Neural progenitor cell (in vitro differentiated cells): ENCODE measurements at places on chromosomes 13 and 19. TPM values are rescaled to one million over a fixed set of nuclear protein-coding genes. Genes with fewer than 3 reads are reported as not detected.

ZNF846 gene
- total RNA-seq = 13.1 and 18.0 TPM in 2 replicates

IRF3 gene
- total RNA-seq = 29.5 and 65.1 TPM in 2 replicates

ARID3A gene
- total RNA-seq = 25.5 and 68.7 TPM in 2 replicates

MYBPC2 gene
- total RNA-seq = 0.65 and 0.77 TPM in 2 replicates

KLK3 gene
- not detected in 2 replicates for total RNA-seq

LAIR1 gene
- total RNA-seq = not detected in 2 replicates

LSM4 gene
- total RNA-seq = 440 and 768 TPM in 2 replicates

IL4I1 gene
- total RNA-seq = 0.56 TPM in 1 of 2 replicates, not detected in the other

ZNF320 gene
- total RNA-seq = 30.1 and 35.5 TPM in 2 replicates

SIGLEC8 gene
- total RNA-seq = not detected in 2 replicates

SHC2 gene
- 3.2 and 15.9 TPM in 2 replicates for total RNA-seq

UBE2L5 gene
- total RNA-seq = not detected in 2 replicates

ZNF229 gene
- total RNA-seq = 8.4 and 11.2 TPM in 2 replicates

APC2 gene
- 1.3 and 12.2 TPM in 2 replicates for total RNA-seq

POU4F1 gene
- total RNA-seq = 1.6 and 2.0 TPM in 2 replicates

CNFN gene
- total RNA-seq = 2.9 and 3.2 TPM in 2 replicates

FBXL3 gene
- total RNA-seq = 21.3 and 25.5 TPM in 2 replicates

ANKRD24 gene
- total RNA-seq = 0.15 and 2.3 TPM in 2 replicates

ZNF285 gene
- 7.1 and 16.6 TPM in 2 replicates for total RNA-seq

ZNF726 gene
- 0.31 TPM in 1 of 2 replicates, not detected in the other for total RNA-seq

ZNF30 gene
- total RNA-seq = 7.6 and 10.3 TPM in 2 replicates

CD33 gene
- total RNA-seq = not detected in 2 replicates

PLPP2 gene
- 2.5 TPM in 1 of 2 replicates, not detected in the other for total RNA-seq

OR7C1 gene
- not detected in 2 replicates for total RNA-seq

STARD13 gene
- 2.0 and 3.1 TPM in 2 replicates for total RNA-seq

C2CD4C gene
- 2.3 and 18.6 TPM in 2 replicates for total RNA-seq

PODNL1 gene
- total RNA-seq = 1.9 TPM in 1 of 2 replicates, not detected in the other

SWSAP1 gene
- total RNA-seq = 1.0 and 1.5 TPM in 2 replicates

HCN2 gene
- total RNA-seq = 0.06 TPM in 1 of 2 replicates, not detected in the other

SYNGR4 gene
- total RNA-seq = not detected in 2 replicates

ADGRE2 gene
- 0.28 and 0.34 TPM in 2 replicates for total RNA-seq

VRK3 gene
- 21.6 and 48.0 TPM in 2 replicates for total RNA-seq

ZNF14 gene
- total RNA-seq = 14.4 and 21.0 TPM in 2 replicates

AMER2 gene
- 0.12 TPM in 1 of 2 replicates, not detected in the other for total RNA-seq

OR7D2 gene
- 1.4 and 1.5 TPM in 2 replicates for total RNA-seq

KPNA3 gene
- 37.4 and 49.4 TPM in 2 replicates for total RNA-seq

ZNF578 gene
- 3.8 and 9.7 TPM in 2 replicates for total RNA-seq

TUBA3C gene
- not detected in 2 replicates for total RNA-seq

IZUMO4 gene
- 3.7 TPM in 1 of 2 replicates, not detected in the other for total RNA-seq

PRKCG gene
- 0.51 and 3.3 TPM in 2 replicates for total RNA-seq

SYT3 gene
- 0.41 and 1.1 TPM in 2 replicates for total RNA-seq

SBK2 gene
- 6.2 TPM in 1 of 2 replicates, not detected in the other for total RNA-seq

PLA2G4C gene
- not detected in 2 replicates for total RNA-seq

NKG7 gene
- not detected in 2 replicates for total RNA-seq
